Thoracic aorta (tissue), 2 donors: ENCODE measurements at places on chromosomes 5 and 9. TPM values are rescaled to one million over a fixed set of nuclear protein-coding genes. Genes with fewer than 3 reads are reported as not detected.

Gene COL23A1
- total RNA-seq = 1.5 TPM

Gene BTNL8
- not detected for total RNA-seq

DNA sequence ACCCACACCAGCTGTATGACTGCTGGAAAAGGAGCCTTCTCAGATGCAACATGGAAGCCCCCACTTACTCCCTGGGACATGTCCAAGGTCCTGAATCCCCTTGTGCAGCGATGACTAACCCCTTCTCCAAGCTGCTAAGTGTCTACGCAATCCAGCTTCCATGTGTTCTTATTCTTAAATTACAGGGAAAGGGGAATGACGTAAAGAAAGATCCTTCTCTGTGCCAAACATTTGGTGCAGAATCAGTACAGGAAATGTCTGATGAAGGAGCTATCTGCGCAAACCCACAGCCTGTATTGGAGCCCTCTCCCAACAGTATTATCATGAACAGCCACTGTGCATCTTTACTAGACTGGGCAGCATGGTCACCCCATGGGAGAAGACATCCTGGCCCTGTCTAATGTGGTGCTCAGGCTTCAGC is 183.2 kb downstream of the FRMD3 start:
- DNase-seq = no peak

DNA sequence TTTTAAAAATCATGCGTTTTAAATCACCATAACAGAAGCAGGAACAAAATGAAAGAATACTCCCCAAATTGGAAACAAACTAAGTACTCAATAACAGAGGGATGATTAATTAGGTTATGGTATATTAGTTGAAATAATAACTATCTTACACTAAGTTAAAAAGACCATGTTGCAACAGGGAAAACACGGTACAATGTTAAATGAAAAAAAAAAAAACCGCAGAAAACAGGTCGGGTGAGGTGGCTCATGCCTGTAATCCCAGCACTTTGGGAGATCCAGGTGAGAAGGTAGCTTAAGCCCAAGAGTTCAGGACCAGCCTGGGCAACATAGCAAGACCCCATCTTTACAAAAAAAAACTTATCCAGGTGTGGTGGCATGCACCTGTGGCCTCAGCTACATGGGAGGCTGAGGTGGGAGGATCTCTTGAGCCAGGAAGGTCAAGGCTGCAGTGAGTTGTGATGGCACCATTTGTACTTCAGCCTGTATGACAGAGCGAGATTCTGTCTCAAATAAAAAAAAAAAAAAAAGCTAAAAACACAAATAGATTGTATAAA is 2.4 kb upstream of the PTPN3 start:
- DNase-seq = no peak

GRCh38 chr9:31996331-31996730 is 388.1 kb upstream of the ACO1 start:
- DNase-seq = no peak

GRCh38 chr5:78578015-78578414 is 70.6 kb downstream of the LHFPL2 start:
- no peak for DNase-seq
